ENCODE measurements at places on chromosomes 1 and 21. TPM values are rescaled to one million over a fixed set of nuclear protein-coding genes. Genes with fewer than 3 reads are reported as not detected.

OR2T29 gene
- not detected for total RNA-seq

ARHGEF16 gene
- total RNA-seq = not detected

FAAP20 gene
- 62.4 TPM for total RNA-seq

IGSF3 gene
- 0.35 TPM for total RNA-seq

SPRR2G gene
- not detected for total RNA-seq

MTF1 gene
- total RNA-seq = 1.7 TPM

ATP1A4 gene
- total RNA-seq = not detected

CFAP45 gene
- total RNA-seq = not detected

NPPB gene
- not detected for total RNA-seq

RIPPLY3 gene
- 0.29 TPM for total RNA-seq

TMEM54 gene
- total RNA-seq = 95.9 TPM

PTPRF gene
- 32.4 TPM for total RNA-seq

PADI2 gene
- total RNA-seq = not detected

CYP4A11 gene
- not detected for total RNA-seq

CTSS gene
- 1.2 TPM for total RNA-seq

TMEM82 gene
- not detected for total RNA-seq

DMRTA2 gene
- not detected for total RNA-seq

NBPF8 gene
- 4.1 TPM for total RNA-seq

PPIAL4G gene
- total RNA-seq = not detected
